ENCODE measurements at places on chromosomes 5 and 9. TPM values are rescaled to one million over a fixed set of nuclear protein-coding genes. Genes with fewer than 3 reads are reported as not detected.

The SV2C gene
- not detected for total RNA-seq

The RNF183 gene
- not detected for total RNA-seq

The PCDHGB3 gene
- 0.22 TPM for total RNA-seq

The FTMT gene
- not detected for total RNA-seq

The SLC22A4 gene
- 5.0 TPM for total RNA-seq

The GDA gene
- total RNA-seq: 1.2 TPM

The SURF6 gene
- total RNA-seq: 24.0 TPM

The PDZD2 gene
- total RNA-seq: 0.23 TPM

The PCDHB7 gene
- not detected for total RNA-seq

The FBP1 gene
- total RNA-seq: not detected

The TOR4A gene
- total RNA-seq: 28.3 TPM

The OTP gene
- 0.13 TPM for total RNA-seq

The IFNA21 gene
- not detected for total RNA-seq

The UBE2D2 gene
- 162 TPM for total RNA-seq

The C5orf52 gene
- total RNA-seq: not detected

The FOXD4L4 gene
- 0.07 TPM for total RNA-seq

The SERF1A gene
- total RNA-seq: not detected

The HAVCR2 gene
- total RNA-seq: 0.39 TPM

The GABRA1 gene
- not detected for total RNA-seq
